ENCODE measurements at places on chromosomes 1 and 21.

GRCh38 chr21:14554948-14555347, 8.8 kb upstream of the SAMSN1 start:
- no peak for DNase-seq

- DNase-seq = peak; percentile 49
These were observed 3.8 kb downstream of the MPZ start for GRCh38 chr1:161305867-161306519.

DNA sequence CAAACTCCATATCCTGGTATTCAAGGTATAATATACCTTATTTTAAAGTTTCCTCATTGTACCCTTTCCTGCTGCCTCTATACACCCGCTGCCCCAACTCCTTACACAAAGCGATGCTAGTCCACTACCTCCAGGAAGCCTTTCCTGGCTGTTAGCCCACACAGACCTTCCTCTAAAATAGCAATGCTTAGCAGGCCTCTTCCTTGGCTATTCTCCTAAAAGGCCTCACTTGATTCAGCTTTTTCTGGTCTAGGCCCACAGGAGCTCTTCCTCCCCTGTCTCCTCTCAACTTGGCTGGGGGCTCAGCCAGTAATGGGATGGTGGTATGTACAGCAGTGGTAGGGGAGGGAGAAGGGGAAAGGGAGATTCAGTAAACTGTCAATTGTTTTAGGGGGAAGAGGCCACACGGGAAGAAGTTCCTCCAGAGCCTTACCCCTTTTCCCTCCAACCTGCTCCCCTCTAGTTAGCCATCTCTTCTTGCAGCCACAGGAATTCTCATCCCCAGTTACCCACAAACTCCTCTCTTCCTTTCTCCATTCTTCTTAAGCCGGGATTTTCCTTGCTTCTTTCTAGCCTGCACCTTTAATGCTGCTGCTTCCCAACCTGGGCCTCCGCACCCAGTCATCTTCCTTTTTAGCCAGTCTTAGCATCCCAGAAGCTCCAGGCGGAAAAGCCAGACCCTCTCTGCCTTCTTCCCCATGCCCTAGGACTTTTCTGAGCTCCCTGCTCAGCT, 2.6 kb downstream of the LRRC41 start:
- no peak for DNase-seq

DNA sequence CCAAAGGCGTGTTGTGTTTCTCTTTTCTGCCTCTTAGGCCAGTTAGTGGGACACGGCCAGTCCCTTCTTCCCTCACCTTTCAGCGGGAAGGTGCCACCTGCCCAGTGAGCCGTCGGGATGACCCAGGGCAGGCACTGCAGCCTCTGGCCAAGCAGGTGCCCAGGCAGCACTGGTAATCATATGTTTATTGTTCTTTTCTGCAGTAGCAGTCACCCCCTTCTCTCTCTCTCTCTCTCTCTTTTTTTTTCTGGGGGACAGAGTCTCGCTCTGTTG, 38.2 kb downstream of the CRYAA start:
- no peak for DNase-seq

DNA sequence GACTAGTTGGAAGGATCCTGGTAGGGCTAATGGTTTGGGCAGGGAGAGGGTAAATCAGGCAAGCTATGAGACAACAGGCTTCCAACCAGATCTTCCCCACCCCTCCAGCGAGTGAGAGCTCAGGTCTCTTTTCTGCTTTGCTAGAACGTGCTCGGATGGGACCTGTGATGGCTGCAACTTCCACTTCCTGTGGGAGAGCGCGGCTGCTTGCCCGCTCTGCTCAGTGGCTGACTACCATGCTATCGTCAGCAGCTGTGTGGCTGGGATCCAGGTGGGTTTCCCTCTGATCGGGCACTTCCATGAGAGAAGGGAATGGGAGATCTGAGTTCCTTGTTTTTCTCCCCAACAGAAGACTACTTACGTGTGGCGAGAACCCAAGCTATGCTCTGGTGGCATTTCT, 14.0 kb upstream of the SARS1 start:
- DNase-seq = no peak

GRCh38 chr1:228972576-228972975, 237.3 kb downstream of the RHOU start:
- no peak for DNase-seq

- DNase-seq = no peak
These were observed 53.7 kb downstream of the HSF2BP start for GRCh38 chr21:43605320-43606215.

GRCh38 chr21:39523399-39523798, 71.6 kb downstream of the SH3BGR start:
- no peak for DNase-seq

DNA sequence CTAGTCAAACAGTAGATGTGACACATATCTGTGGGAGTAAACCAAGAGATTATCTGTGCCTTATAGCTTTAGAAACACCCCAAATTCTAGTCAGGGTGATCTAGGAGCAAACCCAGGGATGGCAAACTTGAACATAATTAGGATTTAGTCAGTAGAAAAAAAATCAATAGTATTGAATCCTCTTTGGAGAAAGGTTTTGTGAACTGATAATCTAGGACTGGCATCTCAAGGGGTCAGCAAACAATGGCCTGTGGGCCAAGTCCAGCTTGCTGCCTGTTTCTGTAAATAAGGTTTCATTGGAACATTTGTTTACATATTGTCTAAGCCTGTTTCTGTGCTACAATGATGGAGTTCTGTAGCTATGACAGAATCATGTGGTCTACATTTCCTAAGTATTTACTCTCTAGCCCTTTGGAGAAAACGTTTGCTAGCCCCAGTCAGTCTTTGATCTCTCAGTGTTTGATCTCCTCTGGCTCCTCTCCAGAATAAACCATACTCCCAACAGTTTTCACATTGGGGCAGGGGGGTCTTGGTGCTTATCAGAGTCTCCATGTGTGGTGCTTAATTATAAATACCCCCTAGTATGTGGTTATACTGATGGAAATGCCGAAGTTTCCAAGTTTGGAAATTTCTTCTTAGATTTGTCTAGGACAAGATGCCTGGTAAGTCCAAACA, 385.8 kb downstream of the NTNG1 start:
- DNase-seq = no peak

DNA sequence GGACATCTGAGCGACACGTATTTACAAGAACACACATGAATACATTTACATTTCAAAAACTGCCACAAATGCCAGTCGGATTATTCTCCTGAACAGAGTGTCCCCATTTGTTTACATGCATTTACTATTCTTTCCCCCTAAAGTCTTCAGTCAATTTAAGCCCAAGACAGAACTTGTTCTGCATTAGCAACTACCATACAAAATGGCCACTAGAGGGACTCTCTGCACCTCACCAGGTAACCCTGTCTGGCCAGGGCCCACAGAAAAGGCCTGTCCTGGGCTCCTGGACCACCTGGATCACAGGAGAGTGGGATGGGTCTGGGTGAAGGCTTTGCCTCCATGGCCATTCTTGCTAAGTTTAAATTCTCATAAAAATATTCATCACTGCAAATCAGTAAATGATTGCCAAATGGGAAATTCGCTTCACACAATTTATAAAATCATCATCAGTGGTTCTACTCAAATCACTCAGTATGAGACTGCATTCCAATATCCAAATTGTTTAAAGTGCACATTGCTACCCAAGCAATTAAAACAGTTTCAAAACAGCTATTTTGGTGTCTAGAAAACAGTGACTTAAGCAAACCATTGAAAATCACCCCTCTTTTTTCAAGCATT, 12.5 kb upstream of the GUCA2A start:
- DNase-seq = no peak

DNA sequence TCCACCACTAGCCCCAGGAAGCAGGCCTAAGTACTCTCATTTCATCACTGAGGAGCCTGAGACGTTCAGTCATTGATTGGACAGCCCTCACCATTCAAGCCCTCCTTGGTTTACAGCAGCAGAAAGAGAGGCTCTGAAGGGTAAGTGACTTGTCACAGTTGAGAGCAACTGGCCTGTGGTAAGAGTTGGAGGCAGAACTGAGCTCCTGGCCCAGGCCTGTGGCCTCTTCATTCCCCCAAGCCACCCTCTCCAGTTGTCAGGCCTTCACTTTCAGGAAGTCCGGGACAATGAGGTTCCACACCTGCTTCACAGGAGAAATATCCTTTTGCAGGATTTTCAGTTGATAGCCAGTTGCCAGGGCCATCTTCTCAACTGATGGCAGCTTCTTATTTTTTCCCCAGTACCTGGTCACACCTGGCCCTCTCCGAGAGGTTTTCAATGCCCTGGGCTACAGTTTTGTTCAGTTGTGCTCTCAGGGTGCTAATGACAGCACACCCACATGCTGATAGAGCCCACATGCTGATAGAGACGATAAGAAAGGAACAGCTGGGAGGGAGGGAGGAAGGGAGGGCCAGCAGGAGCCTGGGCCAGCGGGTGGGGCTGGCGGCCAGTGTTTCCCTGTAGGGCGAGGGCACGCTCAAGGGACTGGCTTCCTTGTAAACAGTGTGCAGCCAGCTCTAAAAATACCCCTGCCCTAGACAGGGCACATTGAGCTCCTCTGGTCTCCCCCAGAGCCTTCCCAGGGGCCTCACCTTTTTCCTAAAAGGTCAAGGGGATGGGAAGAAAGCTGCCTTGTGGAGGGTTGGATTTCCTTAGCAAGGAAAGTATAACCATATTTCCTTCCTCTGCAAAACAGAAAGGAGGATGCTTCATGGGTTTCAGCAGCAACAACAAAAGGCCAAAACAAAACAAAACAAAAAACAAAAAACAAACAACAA, 112.7 kb upstream of the JUN start:
- no peak for DNase-seq

DNA sequence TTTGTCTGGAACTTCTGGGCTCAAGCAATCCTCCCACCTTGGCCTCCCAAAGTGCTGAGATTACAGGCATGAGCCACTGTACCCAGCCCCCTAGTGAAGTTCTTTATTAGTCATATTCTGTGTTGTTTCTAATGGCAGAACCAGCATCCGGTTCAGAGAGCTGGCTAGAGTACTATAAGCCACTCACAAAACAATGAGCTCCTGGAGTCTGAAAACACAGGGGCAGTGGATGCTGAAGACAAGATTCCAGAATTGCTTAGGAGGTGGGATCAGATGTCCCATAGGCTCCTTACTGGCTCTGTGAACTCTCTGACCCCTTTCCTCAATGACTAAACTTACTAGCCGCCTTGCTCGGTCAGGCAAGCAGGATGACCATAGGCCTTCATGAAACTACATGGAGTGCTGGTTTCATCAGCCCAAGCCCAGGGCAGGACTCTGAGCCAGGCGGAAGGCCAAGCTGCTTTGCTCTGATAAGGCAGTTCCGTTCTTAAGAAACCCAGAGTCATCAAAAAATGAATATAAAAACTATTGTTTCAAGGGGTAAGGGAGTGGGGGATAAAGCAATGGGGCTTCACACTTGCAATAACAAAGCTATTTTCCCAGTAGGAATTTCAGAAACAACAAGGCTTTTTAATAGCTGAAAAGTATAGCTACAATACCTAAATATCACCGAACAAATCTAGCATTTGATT, 8.1 kb downstream of the MTHFR start:
- DNase-seq = no peak

- DNase-seq = no peak
These were observed 108.8 kb downstream of the ADAMTS1 start for GRCh38 chr21:26736449-26736848.

GRCh38 chr1:168697356-168698126, 31.5 kb downstream of the DPT start:
- no peak for DNase-seq

GRCh38 chr1:221084681-221085080, 205.4 kb downstream of the HLX start:
- DNase-seq = no peak

DNA sequence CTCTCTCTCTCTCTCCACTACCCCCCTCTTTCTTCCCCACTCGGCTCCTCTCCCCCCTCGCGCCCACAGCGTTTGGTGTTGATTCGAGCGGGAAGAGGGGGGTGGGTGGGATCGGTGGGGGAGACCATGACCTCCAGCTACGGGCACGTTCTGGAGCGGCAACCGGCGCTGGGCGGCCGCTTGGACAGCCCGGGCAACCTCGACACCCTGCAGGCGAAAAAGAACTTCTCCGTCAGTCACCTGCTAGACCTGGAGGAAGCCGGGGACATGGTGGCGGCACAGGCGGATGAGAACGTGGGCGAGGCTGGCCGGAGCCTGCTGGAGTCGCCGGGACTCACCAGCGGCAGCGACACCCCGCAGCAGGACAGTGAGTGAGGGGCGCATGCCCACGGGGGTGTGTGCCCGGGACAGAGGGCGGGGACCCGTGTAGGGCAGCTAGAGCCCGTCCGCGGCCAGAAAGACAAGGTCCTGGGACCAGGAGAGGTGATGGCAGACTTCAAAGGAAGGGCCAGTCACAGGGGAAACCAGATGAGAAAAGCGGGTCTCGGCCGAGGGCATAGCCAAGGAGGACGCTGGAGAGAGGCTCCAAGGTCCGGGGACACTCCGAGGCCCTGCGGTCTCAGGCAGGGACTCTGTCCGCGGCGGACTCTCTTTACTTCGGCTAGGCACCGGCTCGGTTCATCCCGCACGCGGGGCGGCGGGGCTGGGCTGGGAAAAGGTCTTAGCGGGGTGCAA, at the start of gene PRRX1:
TSS of gene PRRX1 (plus strand) at position 39 of the 735 bp plus-strand sequence. CDS start at position 127, 88 bp downstream.
- no peak for DNase-seq

DNA sequence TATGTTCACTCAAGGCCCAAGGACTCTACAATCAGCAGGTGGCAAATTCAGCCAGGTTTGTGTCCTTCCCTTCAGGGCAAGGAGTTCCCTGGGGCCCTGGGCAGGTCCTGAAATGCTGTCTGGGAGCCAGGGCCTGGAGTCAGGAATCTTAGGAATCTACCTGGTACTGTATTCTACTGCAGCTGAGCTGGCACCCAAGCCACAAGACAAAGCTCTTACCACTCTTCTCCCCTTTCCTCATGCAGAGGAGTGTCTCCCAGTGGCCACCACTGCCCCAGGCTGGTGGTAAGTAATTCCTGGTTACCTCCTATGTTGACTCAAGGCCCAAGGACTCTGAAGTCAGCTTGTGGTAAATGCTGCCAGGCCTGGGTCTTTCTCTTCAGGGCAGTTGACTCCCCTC, 153.4 kb downstream of the NRIP1 start:
- no peak for DNase-seq

GRCh38 chr1:119449971-119450370, 35.0 kb downstream of the HSD3B2 start:
- no peak for DNase-seq

DNA sequence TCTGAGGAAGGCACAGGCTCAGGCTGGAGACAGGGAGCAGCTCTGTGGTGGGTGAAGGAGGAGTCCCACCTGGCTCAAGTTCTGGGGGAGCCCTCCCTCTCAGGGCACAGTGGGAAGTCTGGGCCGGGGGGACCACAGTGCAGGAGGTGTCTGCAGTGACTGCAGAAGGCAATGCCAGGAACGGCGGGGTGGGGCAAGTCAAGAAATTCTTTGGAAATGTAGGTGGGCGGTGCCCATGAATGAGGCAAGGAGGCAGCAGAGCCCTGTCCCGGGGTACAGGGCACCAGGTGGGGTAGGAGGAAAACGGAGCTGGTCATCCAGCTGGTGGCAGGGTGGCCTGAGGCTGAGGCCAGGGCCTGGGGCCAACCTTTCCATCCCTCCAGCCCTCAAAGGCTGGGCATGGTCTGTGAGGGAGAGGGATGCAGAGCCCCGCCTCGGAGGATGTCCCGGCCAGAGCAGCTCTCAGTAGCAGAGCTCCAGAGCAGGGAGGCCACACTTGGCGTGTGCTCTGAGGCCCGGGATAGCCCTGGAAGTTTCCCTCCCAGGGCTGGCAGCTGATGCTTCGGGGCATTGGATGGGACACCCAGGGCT, 4.7 kb downstream of the TFF3 start:
- DNase-seq = no peak

Measured in hypothalamus (tissue), 51 donors.